ENCODE measurements at places on chromosomes 12 and 14. TPM values are rescaled to one million over a fixed set of nuclear protein-coding genes. Genes with fewer than 3 reads are reported as not detected.
A peak's percentile ranks its signal among the peaks of the same experiment; 100 is the strongest.

Gene MFAP5
- polyA plus RNA-seq = 11.8 TPM

DNA sequence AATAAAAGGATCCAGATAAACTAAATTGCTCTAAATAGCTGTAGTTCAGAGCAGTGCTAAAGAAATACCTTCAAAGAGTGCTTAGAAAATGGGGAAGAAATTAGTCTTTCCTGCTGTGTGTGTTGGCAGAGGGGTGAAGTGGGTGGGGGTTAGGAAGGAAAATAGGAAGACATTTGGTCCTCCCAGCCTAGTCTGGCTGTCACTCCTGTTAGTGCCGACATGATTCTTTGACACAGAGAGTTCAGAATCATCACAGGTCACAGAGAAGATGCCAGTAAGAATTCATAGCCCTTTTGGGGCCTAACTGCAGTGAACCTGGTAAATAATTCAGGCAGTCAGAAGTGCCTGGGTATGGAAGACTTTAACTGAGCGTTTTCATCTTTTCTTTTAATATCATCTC is 74.8 kb downstream of the FLRT2 start:
- H3K4me3 ChIP-seq = no peak overlapping the region
- H3K27me3 ChIP-seq = no peaks in the 10 kb centered on the region
- no peaks in the 10 kb centered on the region for H3K36me3 ChIP-seq
- no peaks in the 10 kb centered on the region for H3K4me1 ChIP-seq
- DNase-seq = no peak
- no peak overlapping the region for H3K27ac ChIP-seq

DNA sequence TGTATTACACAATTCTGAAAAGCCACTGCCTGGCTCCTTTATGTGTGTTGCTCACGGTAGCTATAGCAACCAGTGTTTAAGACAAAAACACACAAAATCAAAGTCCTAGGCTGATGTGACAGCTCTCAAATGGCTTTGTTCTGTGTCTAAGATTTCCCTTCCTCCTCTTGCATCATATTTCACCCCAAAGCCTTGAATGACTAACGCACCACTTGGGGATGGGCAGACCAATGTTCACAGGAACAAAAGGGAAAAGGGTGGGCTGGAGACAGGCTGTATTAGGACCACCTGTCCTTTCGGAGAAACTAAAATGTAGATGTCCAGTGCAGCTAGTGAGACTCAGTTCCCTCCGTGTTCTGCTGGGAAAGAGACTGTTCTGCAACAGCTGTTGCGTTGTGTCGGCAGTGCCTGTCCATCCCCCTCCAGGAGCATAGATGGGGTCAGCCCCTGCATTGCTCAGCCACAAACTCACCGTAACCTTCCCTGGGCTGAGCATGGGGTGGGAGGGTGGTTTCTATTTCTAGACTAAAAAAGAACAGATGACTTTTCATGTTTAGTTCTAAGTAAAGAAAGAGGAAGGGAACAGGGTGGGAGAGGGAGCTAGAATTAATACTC is 26.8 kb upstream of the DAAM1 start:
- peak overlapping the region; percentile 73 for H3K27ac ChIP-seq
- DNase-seq = no peak
- H3K36me3 ChIP-seq = no peaks in the 10 kb centered on the region

GRCh38 chr12:106239951-106240335 is 7.9 kb downstream of the CKAP4 start:
- DNase-seq = no peak
- no peaks in the 10 kb centered on the region for H3K27me3 ChIP-seq
- peaks cover 5% of the 10 kb centered on the region for H3K36me3 ChIP-seq
- no peaks in the 10 kb centered on the region for H3K4me1 ChIP-seq
- no peak overlapping the region for H3K27ac ChIP-seq

Gene CCDC38
- polyA plus RNA-seq = not detected

GRCh38 chr12:643475-644302 is 19.6 kb downstream of the NINJ2 start:
- peak overlapping the region; percentile 57 for H3K27ac ChIP-seq
- H3K4me1 ChIP-seq = no peaks in the 10 kb centered on the region
- no peaks in the 10 kb centered on the region for H3K27me3 ChIP-seq
- H3K36me3 ChIP-seq = no peaks in the 10 kb centered on the region
- DNase-seq = no peak

- H3K27me3 ChIP-seq = no peaks in the 10 kb centered on the region
- peaks cover 4% of the 10 kb centered on the region for H3K36me3 ChIP-seq
- no peak overlapping the region for H3K4me3 ChIP-seq
- H3K27ac ChIP-seq = no peak overlapping the region
- no peaks in the 10 kb centered on the region for H3K4me1 ChIP-seq
Observed at GRCh38 chr14:71703477-71703876, 228.8 kb upstream of the RGS6 start.

- H3K27me3 ChIP-seq = no peaks in the 10 kb centered on the region
- no peaks in the 10 kb centered on the region for H3K4me1 ChIP-seq
- no peaks in the 10 kb centered on the region for H3K36me3 ChIP-seq
Observed at GRCh38 chr12:52698651-52699340, 4.5 kb downstream of the KRT77 start.

GRCh38 chr12:58847901-58848600 is 72.3 kb downstream of the LRIG3 start:
- no peaks in the 10 kb centered on the region for H3K36me3 ChIP-seq
- no peak overlapping the region for H3K4me3 ChIP-seq
- H3K4me1 ChIP-seq = no peaks in the 10 kb centered on the region
- H3K27me3 ChIP-seq = no peaks in the 10 kb centered on the region

- peak; percentile 93 for DNase-seq
- H3K4me1 ChIP-seq = no peaks in the 10 kb centered on the region
- H3K4me3 ChIP-seq = no peak overlapping the region
- no peaks in the 10 kb centered on the region for H3K27me3 ChIP-seq
- no peaks in the 10 kb centered on the region for H3K36me3 ChIP-seq
- peak overlapping the region; percentile 66 for H3K27ac ChIP-seq
Observed at GRCh38 chr14:35385042-35385839, 19.3 kb downstream of the NFKBIA start.

Gene AKAP5
- 1.4 TPM for polyA plus RNA-seq

GRCh38 chr14:44833376-44834060 is 128.2 kb downstream of the KLHL28 start:
- no peaks in the 10 kb centered on the region for H3K4me1 ChIP-seq
- no peak for DNase-seq
